ENCODE measurements at places on chromosomes 1 and 21.

DNA sequence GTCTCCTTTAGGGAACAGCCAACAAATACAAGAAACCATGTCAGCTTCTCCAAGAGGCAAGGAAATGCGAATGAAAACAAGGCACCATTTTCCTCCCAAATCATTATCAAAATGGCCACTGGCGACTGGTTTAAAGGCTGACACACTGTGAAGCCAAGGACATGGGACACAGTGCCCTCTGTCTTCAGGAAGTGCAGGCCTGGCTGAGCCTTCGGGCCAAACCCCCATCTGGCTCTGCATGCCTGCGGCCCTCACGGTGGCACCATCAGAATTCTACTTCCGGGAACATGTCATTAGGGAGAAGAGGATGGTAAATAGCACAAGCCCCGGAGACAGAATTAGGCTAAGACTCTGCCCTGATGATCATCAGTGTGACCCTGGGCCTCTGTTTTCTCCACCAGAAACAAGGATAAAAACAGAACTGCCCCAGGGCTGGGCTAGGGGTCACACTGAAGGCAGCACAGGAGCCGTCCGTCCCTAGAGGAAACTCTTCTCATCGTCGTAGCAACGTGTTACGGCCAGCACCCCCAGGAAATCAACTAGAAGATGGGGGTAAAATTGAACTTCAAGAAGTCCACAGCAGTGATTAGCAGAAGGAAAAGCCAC lies 103.5 kb downstream of the NPHP4 start:
- DNase-seq = no peak

- no peak for DNase-seq
Measured at GRCh38 chr1:91651661-91652071, 151.0 kb downstream of the CDC7 start.

DNA sequence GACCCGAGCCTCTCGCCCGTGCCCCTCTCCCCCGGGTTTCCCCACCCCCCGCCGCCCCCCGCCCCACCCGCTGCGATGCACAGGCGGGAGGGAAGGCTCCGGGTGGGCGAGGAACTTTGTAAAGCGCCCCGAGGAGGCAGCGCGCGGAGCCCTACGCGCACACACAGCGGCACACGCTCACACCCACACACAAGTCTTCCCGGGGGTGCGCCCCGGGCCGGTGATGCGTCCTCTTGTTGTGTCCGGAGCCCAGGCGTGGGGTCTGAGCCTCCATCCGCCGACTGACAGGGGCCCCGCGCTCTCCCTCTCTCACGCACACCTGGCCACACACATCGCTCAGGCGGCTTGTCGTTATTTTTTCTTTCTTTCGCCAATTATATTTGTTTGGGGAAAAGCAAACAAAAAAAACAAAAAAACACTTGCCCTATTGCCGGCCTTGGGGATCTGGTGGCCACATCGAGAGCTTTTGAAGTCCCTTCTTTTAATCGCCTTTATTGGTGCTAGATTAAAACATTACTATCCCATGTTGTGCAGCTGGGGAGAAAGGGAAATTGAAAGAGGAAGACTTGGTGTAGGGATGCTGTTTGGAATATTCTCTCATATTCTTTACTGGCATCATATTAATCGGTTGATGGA lies 770 bp downstream of the NTNG1 start:
- peak; percentile 21 for DNase-seq

DNA sequence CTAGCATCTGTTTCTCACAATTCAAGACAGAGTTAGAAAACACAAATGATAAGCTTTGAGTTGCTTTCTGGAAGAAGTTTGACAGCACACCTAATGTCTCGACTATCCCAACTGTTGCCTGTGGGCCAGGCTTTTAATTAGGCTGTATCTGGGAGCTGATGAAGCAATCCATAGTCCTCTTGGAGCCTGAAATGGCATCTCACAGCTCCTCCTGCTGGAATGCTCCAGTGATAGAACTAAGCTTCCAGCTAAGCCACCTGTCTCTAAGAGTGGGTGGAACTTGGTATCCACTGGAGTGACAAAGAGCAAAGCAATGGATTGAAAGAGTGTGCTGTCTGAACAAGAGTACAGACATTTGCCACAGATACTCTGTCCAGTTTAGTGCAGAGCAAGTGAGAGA lies 605.3 kb upstream of the NR5A2 start:
- peak; percentile 6 for DNase-seq

- DNase-seq = peak; percentile 82
Measured at GRCh38 chr1:150234566-150235293, 1.2 kb downstream of the ANP32E start.

DNA sequence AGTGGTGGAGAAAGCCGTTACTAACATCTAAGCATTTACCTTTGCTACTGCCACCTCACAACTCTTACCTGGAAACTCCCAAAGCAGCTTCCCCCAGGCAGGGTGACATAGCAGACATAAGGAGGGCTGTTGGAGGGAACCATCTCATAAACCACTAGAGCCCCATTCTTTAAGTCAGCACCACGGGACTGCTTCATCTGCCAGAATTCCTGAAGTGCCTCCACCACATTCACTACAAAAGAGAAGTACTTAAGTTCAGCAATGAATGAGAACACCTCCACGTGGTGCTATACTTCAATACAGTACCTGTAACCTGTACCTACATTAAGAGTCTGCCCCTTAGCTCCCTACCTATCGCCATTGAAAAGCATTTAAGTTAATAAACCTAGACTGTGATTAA lies 10.3 kb downstream of the LIX1L start:
- DNase-seq = no peak

- peak; percentile 78 for DNase-seq
Measured at GRCh38 chr1:206911064-206911663, 10.6 kb downstream of the FCMR start.

- no peak for DNase-seq
Measured at GRCh38 chr1:234512451-234512861, 33.5 kb upstream of the TARBP1 start.

GRCh38 chr1:168057355-168057754 lies 79.4 kb downstream of the GPR161 start:
- DNase-seq = no peak

DNA sequence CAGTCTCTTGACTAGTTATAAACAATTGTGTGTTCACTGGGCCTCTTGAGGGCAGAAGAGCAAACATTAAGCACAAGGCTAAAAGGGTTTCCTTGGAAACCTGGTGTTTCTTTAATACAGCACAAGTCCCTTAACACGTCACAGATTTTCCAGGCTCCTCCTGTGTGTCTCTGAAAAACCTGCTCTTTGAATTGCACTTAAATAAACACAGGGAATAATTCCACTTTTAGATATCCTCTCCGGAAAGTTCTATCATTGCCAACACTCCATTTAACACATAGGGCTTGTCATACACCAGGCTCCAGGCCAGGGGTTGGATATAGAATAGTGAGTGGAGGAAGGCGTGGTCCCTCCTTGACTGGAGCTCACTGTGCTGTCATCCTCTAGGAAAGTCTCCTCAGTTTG lies 442.6 kb downstream of the DSCAM start:
- no peak for DNase-seq

- peak; percentile 70 for DNase-seq
Measured at GRCh38 chr1:234326497-234327366, 46.5 kb upstream of the COA6 start.

DNA sequence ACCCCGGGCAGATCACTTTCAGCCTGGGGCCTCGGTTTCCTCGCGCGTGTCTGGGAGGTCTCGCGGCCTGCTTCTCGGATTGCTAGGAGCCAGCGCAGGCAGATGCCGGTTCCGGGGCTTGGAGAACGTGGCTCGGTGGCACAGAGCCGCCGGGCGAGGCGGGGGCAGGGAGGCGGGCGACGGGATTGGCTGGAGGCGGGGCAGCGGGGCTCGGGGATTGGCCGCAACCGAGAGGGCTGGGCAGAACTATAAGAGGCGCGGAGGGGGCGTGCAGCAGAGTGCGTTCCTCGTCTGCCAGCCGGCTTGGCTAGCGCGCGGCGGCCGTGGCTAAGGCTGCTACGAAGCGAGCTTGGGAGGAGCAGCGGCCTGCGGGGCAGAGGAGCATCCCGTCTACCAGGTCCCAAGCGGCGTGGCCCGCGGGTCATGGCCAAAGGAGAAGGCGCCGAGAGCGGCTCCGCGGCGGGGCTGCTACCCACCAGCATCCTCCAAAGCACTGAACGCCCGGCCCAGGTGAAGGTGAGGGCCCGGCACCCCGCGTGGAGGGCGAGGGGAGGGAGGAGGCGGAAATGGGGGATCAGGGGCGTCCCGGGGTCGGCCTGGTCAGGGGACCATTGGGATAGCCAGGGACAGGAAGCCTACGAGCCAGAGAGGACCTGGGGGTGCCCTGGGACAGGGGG lies at the start of gene MFSD2A:
MFSD2A (plus strand) TSS at position 276 of the 677 bp plus-strand sequence; CDS start at position 424, 148 bp downstream.
- peak; percentile 98 for DNase-seq

- DNase-seq = no peak
Measured at GRCh38 chr21:41643246-41643966, 123.4 kb downstream of the RIPK4 start.

DNA sequence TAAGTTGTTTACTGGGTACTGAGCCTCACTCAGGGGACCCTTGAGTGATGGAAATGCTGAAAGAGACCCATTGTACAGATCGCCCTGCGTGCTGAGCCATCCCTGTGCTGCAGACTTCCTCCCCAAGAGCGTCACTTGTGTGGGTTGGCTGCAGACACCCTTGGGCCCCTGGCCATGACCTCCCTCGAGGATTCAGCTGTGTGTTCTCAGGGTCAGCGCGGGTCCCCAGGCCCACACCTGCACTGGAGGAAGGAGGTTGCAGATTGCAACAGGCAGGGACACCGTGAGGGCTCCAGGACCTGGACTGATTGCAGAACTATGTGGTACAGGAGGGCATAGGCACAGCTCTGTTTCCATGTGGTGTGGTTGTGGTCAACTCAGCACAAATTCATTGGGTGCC lies 4.4 kb downstream of the SNAP47 start:
- DNase-seq = no peak

GRCh38 chr1:199298825-199299224 lies 660.0 kb downstream of the PTPRC start:
- DNase-seq = no peak

DNA sequence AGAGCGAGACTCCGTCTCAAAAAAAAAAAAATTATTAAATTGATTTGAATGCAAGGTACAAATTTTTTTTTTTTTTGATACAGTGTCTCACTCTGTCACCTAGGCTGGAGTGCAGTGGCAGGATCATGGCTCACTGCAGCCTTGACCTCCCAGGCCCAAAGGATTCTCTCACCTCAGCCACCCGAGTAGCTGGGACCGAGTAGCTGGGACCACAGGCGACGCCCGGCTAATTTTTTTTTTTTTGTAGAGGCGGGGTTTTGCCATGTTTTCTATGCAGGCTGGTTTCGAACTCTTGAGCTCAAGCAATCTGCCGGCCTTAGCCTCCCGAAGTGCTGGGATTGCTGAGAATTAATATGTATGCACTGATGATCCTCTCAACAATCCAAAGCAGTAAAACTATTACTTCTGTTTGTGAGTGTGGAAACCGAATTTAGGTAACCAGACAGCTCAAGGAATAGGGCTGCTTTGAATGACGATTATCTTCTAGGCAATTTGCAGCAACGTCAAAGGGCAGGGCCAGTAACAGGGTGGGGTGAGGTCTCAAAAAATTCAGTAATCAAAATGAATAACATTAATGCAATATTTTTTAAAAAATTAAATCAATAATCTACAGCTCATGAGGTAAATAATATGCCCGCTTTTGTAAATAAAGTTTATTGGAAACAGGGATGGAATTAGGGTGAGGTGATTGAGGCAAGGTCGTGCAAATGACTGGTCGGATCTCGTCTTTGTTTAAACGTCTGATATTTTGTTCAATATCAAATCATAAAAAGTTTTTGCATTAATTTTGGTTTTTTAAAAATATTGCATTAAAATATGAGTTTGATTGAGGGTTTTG lies 1.2 kb downstream of the CLSPN start:
- DNase-seq = no peak

Data from AG08395 (cell line).